ENCODE measurements at places on chromosomes 1 and 21. TPM values are rescaled to one million over a fixed set of nuclear protein-coding genes. Genes with fewer than 3 reads are reported as not detected.

LCE2B gene
- total RNA-seq = not detected

GABRD gene
- not detected for total RNA-seq

TTC34 gene
- 0.12 TPM for total RNA-seq

C1orf74 gene
- total RNA-seq = 5.5 TPM

NBPF26 gene
- total RNA-seq = 32.7 TPM

MARK1 gene
- total RNA-seq = 1.7 TPM

All from uterine smooth muscle cell (primary cell).